ENCODE measurements at places on chromosomes 12 and 14.

DNA sequence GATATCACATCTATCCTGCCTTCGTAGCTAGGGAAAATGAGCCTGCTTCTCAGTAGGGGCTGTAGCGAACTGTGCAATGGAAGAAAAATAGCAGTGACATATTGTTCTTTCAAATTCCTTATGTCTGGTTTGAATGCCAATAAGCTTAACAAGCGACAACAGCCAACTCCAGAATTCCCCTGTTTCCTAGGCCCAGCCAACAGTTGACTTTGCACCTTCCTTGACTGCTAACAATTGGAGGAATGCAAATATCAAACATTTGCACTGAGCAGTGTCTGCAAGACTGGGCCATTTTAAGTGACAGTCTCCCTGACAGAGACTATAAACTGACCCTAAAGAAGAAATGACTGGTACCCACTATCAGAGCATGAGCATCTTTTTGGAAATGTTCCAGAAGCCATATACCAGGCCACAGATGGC, 12.0 kb upstream of the SERPINA1 start:
- no peak for DNase-seq

DNA sequence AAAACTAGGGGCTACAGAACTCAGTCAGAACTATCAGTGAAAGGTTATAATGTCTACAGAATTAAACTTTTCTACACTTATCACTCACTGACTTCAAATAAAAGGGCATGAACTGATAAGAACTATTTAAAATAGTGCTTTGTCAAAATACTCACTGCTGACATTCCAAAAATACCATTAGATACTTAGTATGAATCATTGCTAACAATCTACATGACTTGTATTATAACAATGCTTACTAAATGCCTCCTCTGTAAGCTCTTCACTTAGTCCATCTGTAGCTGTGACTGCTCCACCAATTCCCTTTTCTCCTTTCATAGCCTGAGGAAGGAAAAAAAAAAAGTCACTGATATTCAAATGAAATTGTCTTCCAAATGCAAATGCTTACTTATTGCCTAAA, 17.0 kb downstream of the NFYB start:
- no peak for DNase-seq

GRCh38 chr14:52080808-52081755, 12.2 kb upstream of the NID2 start:
- DNase-seq: no peak

DNA sequence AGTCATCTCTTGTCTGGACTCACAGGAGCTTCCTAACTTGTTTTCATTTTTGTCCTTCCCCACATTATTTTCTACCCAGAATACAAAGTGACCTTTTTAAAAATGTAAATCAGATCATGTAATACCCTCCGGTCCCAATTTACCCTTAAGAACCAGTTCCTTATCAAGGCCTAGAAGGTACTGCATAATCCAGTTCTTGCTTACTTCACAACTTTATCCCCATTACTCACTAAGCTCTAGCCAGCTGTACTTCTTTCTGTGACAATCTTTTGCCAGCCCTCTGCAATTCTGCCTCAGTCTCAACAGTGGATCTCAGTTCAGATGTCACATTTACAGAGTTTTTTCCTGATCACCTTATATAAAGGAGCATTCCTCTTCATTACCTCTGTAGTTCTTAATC, 11.6 kb downstream of the RAP1B start:
- no peak for DNase-seq

DNA sequence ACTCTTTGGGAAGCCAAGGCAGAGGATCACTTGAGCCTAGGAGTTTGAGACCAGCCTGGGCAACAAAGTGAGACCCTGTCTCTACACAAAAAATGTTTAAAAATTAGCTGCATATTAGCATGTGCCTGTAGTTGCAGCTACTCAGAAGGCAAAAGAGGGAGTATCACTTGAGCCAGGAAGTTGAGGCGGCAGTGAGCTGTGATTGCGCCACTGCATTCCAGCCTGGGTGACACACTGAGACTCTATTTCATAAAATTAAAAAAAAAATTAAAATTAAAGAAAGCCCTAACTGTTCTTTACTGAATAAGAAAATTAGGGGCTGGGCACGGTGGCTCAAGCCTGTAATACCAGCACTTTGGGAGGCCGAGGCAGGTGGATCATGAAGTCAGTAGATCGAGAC, 27.0 kb downstream of the SENP1 start:
- DNase-seq: no peak

- no peak for DNase-seq
Observed at GRCh38 chr14:104678346-104678745, 11.1 kb upstream of the INF2 start.

DNA sequence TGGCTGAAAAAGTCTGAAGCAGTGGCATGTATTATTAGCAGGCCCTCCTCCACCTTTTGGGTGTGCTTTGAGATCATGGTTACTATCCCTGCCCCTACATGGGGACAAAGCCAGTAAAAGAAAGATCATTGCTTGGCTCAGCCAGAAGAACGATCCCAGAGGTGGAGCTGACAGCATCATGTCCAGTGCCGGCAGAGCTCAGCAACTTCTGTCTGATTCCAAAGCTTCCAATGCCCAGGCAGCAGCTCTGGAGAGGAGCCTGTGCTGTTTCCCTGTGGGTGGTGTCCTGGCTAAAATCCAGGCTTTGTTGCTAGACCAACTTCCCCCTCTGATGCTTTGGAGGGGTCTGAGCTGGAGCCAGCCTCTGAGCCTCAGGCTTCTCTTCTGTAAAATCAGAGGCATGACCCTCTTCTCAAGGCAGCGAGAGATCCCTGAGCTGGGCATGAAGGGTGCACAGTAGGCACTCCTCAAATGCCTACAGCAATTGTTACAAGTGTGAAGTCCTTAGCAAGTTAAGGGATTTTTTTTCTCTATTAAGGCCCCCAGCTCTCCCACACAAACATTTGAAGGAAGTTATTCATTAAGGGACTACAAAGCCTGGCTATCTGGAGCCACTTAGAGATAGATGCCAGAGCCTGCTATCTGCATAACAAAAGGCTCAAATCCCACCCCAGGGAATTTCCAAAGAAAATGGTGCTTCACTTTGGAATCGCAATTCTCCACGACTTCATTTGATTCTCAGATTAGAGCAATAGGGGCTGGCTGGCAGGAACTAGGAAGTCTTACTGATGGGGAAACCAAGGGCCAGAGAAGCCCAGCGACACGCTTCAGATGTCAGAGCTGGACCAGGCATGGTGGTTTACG, 10.9 kb upstream of the GSC start:
- DNase-seq: no peak

DNA sequence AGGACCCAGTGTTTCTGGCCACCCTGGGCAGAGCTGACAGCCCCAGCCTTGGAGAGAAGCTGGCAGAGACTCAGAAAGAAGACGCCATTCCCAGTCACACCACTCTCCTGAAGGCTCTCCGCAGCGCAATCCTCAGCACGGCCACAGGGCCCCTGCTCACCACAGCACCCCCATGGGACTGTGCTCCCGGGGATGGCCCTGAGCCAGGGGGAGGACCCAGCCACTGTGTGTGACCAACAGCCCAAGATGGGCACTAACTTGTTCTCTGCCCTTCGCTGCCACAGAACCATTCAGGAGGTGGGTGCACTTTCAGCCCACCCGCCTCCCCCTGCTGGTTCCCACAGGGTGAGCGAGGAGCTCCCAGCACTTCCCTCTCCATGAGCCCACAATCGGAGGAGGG, 57.1 kb downstream of the CCNK start:
- no peak for DNase-seq

DNA sequence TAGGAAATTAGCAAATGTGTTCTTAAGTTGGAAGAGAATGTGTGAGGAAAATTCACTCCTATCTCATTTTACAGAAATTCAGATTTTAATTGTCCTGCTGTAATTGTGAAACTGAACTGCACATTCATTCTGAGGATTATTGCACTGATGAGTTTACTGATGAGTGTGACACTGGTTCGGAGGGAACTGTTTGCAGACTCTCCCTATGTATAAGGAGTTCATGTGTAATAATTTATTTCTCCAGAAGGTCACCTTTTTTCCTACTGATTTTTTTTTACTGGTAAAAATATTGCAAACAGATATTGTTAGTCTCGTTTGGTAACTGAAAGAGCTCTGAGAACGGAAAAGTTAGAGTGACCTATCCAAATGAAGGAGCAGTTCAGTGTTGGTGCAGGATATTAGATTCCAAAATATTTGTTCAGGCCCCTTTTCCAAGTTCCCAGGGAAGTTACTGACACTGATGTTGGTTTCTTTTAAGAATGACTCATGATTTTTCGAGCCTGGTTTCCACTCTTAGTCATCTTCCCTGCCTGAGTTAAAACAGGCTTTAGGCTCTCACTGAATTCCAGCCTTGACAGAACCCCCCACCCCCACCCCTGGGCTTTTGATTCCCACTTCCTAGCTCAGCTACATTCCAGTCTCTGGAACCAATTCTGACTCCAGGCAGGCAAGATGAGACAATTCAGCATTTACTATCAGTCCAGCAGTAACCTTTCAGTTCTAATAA, 18.4 kb downstream of the ANO6 start:
- no peak for DNase-seq

DNA sequence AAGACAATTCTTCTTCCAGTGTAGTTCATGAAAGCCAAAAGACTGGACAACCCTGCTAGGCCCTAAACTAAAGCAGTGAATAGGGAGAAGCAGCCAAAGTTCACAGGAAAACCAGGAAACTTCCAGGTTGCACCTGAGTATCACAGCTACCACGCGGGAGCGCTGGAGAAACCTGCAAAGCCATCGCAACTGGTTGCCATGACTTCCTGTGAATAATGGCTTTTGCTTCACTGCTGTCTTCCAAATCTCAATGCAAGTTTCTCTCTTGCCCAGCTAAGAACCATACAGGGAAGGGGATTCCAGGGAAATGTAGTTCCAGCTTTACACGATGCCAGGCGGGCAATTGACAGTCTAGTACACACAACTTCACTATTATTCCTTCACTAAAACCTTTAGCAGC, 114.1 kb downstream of the GXYLT1 start:
- no peak for DNase-seq

DNA sequence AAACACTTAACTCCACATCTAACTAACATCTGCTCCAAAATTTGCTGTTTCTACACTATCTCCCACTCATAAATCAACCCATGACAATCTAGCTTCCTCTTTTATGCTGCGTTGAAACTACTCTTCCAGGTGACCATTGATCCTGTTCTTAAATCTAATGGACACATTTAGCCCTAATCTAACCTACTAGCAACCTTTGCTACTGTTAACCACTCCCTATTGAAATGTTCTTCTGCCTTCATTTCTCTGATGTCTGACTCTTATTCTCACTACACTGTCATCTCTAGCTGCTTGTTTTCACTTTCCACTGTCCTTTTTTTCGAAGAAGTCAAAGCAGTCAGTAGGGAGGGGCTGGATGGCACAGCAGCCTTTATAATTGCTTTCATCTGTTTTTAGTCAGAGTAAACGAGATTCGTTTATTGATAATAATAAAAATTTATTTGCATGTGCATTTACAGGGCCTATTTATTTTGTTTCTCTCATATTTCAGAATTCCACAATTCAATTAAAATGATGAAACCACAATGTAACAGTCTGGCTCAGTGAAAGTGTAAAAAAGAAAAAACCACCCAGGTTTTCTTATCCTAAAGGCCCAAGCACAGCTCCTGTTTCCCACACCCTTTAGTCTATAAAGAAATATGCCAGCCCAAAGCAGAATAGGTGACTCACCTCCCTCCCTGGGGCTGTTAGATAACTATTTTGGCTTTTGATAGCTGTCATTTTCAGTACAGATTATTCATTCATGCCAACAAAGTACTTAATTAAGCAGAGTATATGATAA, 44.9 kb downstream of the ATP2B1 start:
- peak; percentile 58 for DNase-seq

- no peak for DNase-seq
Observed at GRCh38 chr12:115341442-115341841, 657.5 kb upstream of the TBX3 start.

DNA sequence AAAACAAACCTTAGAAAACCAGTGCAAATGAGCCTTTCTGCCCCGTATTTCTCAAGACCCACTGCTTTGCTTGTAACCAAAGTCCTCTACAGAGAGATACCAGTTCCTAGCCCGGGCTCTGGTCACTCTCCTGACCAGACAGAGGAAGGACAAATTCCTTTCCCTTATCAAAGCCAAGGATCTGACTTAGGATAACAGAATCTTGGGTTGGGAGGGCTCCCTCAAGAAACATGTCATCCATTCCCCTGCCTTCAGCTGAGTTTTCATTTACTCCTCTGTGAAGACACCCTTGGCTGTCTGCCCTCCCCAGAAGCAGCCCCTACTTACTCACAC, 116.0 kb upstream of the PARP11 start:
- no peak for DNase-seq

DNA sequence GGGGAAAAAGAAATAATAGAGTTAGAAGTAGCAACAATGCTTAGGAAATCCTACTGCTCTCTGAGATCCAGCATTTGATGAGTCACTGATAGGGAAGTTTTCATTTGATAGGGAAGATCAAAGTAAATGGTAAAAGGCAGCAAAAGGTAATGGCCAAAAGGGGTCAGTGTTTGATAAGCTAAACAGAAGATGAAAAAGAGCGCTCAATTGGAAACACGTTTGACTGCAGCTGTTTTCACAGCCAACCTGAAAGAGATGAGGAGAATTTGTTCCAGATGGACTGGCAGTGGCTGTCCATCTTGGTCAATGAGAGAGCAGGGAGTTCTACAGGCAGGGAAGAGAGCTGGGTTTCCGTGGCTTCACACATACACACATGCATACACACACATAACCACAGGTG, 264.2 kb downstream of the TMEM132C start:
- DNase-seq: no peak

- no peak for DNase-seq
Observed at GRCh38 chr14:67514203-67514607, 18.9 kb upstream of the PLEKHH1 start.

DNA sequence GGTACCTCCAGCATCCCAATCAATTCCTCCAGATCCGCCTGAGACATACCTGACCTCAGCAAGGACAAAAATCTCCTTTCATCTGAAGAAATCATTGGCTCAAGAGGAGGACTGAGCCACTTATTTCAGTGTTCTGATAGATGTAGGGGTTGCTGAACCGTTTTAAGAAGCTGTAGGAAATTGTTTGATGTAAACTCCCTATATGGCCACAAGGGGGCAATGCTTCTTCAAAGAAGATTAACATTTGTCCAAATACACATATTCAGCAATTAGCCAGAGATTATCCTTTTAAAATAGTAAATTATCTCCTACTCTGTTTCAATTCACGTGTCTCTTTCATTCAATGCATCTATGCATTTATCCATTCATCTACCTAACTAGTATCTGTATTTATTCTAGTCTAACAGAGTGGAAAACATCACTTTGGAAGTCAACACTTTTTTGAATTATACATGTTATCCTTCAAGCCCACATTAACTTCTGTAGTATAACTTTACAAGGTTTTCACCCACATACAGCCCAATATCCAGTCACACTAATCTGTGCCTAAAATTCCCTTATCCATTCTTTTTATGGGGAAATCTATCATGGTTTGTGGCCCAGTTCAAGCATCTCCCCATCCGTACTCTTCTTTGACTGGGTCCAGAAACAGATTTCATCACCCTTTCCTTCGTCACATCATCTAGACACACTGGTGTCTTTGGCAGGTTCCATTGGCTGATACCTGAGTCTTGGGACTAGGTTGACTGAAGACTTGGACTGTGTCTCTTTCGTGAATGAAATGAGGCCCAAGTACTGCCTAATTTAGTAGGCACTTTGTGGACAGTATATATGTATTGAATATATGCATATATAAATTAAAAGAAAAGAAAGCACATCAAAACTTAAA, 411.0 kb upstream of the OR4E1 start:
- peak; percentile 63 for DNase-seq

Data from CD4-positive, alpha-beta T cell treated with Interleukin-2 at 100 ng/mL for 4 hours (primary cell).